ENCODE measurements at places on chromosomes 5 and 9. TPM values are rescaled to one million over a fixed set of nuclear protein-coding genes. Genes with fewer than 3 reads are reported as not detected.

The SNAPC3 gene
- total RNA-seq, result 18.4 TPM

The TLE1 gene
- total RNA-seq, result 12.0 TPM

The TEK gene
- 1.9 TPM for total RNA-seq

The CORO2A gene
- total RNA-seq, result 21.2 TPM

The PLPP1 gene
- total RNA-seq, result 16.2 TPM

The SLC4A9 gene
- 0.08 TPM for total RNA-seq

The RLN2 gene
- not detected for total RNA-seq

The GBGT1 gene
- 2.0 TPM for total RNA-seq

The ITGA2 gene
- total RNA-seq, result 31.3 TPM

The POU5F2 gene
- 0.80 TPM for total RNA-seq

The FGD3 gene
- 2.1 TPM for total RNA-seq

The FOXD4L3 gene
- not detected for total RNA-seq

The CYSRT1 gene
- 156 TPM for total RNA-seq

The CRB2 gene
- not detected for total RNA-seq

The ADAMTS13 gene
- 0.92 TPM for total RNA-seq

The PCDHA9 gene
- total RNA-seq, result 0.04 TPM

The GDF9 gene
- total RNA-seq, result 0.36 TPM

The CSF1R gene
- 2.7 TPM for total RNA-seq

The ADAMTS16 gene
- not detected for total RNA-seq

The TMEM232 gene
- 0.56 TPM for total RNA-seq

The TRPM6 gene
- 1.2 TPM for total RNA-seq

The CARD6 gene
- 15.9 TPM for total RNA-seq
